ENCODE measurements at places on chromosomes 12 and 14.

DNA sequence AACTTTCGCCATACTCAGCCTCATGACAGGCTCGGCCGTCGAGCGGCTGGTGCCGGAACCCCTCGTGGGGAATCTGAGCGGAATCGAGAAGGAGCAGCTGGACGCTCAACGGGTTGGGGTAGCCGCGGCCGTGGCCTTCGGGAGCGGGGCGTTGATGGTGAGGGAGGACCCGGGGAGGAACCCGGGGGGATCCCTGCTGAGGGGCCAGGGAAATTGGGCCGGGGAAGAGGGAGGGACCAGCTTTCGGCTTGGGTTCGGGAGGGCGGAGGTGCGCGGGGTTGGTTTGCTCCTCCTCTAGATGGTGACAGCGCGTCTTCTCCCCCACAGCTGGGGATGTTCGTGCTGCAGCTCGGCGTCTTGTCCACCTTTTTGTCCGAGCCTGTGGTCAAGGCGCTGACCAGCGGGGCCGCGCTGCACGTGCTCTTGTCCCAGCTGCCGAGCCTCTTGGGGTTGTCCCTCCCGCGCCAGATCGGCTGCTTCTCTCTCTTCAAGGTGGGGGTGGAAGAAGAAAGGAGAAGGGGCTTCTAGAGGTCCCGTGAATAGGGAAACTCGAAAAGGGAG lies 9.8 kb downstream of the ARHGEF25 start:
- DNase-seq = no peak

- no peak for DNase-seq
These were observed 21.8 kb downstream of the VPS37B start for GRCh38 chr12:122874081-122874480.

DNA sequence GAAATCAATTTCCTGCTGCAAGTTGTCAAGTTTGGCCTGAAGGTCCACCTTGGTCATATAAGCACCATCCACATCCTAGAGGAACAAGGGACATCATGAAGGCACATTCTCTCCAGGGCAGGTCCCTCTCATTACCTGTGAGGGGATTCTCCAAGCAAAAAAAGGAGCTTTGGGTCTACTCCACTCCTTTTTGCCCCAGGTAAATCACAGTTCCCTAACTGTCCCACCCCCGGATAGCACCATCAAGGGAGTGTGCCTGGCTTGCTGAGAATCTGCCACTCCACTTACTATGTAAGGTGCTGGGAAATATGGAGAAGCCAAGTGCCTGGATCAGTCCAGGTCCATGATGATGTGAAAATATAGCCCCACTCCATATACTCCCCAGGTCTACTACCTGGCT lies 2.5 kb downstream of the KRT1 start:
- DNase-seq = no peak

DNA sequence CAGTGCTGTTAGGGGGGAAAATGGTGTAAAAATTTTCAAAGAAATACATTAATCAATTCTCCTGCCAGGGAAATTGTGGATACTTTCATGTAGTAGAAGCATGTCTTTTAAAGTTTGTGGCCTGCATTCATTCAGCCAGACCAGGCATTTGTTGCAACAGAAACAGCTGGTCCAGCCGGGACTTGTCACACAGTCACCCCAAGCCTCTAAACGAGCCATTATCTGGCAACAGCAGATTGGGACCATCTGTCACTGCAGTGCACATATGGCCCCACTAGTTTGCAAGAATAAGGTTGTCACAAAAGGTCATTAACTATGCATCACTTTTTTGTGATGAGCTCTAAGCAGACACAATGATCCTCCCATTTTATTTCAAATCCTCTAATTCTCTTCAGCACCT lies 193.9 kb downstream of the PHLDA1 start:
- DNase-seq = peak; percentile 54

DNA sequence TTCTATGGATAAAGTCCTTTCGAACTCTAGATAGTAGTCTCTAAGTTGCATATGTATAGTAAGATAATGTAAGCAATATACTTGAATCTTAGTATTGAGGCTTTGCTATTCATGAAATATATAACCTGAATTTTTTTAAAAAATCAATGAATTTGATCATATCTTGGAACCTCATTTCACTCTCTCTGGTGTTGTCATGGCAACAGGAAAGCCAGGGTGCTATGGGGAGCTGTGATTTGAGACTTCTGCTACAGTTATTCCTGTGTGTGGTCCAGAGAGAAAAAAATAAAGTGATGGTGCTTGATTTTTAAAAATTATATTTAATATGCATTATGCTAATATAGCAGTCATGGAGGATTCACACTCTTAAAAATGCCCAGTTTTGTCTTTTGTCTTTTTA lies 508.0 kb downstream of the SNAPC1 start:
- no peak for DNase-seq

- DNase-seq = no peak
These were observed 4.5 kb downstream of the ALKBH2 start for GRCh38 chr12:109088818-109089217.

DNA sequence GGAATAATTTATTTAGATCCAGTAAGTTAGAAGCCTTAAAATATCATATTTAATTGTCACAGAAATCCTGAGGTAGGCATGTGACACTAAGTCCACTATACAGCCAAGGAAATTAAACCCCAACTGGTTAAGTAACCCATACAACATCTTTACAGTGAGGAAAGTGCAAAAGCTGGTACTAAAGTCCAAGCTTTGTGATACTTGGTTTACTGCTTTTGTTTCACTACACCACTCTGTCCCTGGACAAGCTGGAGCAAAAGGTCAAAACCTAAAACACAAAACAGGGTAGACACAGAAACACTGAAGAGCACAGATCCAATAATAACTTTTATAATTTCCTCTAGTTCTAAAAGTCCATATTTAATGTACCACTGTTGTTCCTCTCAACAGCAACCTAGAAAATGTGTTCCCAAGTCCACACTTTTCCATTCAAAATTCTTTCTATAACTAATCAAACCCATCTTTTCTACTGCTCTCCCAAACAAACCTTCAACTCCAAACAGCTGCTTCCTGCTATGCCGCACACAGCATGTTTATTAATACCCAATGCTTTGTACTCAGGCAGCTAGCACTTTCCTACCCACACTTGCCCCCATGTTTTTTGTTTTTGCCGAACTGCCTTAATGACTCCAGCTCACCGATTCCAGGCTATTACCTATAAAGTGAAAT lies 90.9 kb downstream of the MED13L start:
- DNase-seq = no peak

DNA sequence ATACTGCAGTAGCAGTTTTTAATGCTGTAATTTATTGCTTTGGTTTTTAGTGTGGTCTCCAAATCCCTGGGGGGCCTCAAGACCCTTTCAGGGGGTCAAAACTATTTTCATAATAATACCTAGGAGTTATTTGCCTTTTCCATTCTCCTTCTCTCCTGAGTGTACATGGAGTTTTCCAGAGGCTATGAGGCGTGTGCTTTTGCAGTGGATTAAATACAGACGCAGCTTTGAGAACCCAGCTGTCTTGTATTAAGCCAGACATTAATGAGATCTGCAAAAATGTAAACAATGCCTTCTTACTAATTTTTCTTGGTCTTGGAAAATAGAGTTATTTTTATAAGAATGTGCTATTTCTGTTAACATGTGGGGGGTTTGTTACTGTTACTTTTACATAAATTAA lies 68.6 kb downstream of the SLC25A47 start:
- DNase-seq = no peak

GRCh38 chr14:99961826-99962518 lies 103.2 kb upstream of the EVL start:
- no peak for DNase-seq

DNA sequence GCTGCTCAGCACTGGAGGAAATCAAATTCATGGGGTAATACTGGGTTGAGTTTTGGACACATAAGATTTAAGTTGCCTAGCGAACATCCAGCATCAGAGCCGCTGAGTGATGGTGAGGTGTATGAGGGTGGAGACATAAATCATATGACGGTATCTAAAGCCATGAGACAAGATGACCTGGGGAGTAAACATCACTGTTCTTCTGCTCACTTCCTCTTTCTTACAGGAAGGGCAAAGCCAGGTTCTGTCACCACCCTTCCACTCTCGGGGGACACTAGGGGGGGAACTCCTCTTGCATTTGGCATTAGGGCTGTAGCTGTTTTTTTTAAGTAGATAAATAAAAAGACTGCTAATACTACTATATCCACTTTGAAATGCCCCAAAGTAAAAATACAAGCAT lies 24.0 kb downstream of the PRDM4 start:
- DNase-seq = no peak

- DNase-seq = no peak
These were observed at the start of gene TMEM30B for GRCh38 chr14:61281186-61281947. TMEM30B (minus strand) TSS chr14:61281338; CDS start chr14:61281147, 191 bp downstream.

DNA sequence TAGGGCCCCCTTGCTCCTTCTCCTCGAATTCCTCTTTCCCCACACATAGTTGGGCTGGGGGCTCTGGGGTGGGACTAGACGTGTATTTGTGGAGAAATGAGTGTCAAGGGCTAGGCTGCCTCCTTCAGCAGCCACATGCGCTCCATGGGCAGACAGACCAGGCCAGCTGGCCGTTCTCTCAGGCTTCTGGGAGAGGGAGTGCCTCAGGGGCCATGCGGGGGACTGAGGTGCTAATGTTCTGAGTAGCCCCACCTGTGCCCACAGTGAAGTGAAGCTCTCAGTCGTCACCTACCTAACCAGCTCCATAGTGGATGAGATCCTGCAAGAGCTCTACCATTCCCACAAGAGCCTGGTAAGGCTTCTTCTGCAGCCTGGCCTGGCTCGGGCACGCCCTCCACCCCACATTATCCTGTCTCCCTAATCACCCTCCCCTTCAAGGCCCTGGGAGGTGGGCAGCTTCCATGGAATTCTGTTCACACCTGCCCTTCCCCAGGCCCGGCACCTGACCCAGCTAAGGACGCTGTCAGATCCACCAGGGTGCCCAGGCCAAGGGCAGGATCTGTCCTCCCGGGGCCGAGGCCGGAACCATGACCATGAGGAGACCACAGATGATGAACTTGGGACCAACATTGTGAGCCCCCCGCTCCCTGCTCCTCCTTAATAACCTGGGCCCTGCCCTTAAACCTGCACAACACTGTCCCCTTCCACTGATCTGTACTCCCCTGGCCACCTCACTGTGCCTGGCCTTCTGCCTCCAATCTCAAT lies 9.0 kb upstream of the CPNE6 start:
- DNase-seq = no peak

DNA sequence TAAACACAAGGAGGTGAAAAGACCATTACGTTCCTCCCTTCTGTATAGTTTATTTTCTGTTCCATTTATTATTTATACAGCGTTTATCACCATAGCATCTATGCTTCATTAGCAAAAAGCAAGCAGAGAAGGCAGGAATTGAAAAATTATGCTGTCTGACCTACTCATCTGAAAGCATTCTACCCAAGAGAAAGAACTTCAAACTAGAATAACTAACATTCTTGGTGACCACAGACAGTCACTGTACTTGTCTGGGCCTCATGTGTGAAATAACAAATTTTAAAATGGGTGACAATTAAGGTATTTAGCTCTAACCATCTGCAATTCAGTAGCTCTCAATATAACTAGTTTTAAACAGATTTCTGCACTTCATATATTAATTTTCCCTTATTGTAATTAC lies 29.3 kb upstream of the PDE3A start:
- no peak for DNase-seq

- no peak for DNase-seq
These were observed 9.7 kb downstream of the TDG start for GRCh38 chr12:103975368-103975767.

DNA sequence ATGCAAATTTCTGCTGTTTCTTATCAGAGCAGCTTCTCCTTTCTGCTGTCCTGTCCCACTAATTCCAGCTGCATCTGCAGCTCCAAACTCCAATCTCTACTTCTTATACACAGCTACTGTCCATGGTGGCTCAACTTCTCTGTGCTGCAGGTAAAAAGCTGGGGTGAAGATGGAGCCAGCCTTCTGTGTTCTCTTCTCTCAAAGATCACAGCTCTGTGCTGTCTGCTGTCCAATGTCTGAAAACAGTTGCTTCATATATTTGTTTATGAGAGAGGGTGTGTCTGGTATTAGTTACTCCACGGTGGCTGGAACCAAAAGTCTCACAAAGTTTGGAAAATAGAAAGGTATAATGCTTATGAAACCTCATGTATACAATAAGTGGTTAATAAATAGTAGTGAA lies 445.8 kb upstream of the TBX3 start:
- DNase-seq = no peak

- no peak for DNase-seq
These were observed 72.6 kb downstream of the CHST11 start for GRCh38 chr12:104529130-104529874.

DNA sequence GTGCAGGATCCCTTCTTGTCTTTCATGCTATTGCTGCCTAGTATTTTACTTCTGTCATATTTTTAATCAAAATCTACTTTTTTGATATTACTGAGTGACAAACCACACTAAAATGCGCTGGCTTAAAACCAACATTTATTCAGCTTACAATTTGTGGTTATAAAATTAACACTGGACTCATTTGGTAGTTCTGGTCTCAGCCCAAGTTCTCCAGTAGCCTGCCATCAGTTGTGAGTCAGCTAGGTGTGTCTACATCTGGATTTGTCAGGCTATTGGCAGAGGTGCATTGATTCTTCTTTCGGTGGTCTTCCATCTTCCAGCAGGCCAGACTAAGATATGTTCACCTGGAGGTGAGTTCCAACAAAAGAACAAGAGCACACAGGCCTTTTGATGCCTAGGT lies 765.1 kb upstream of the FBXO33 start:
- DNase-seq = no peak

DNA sequence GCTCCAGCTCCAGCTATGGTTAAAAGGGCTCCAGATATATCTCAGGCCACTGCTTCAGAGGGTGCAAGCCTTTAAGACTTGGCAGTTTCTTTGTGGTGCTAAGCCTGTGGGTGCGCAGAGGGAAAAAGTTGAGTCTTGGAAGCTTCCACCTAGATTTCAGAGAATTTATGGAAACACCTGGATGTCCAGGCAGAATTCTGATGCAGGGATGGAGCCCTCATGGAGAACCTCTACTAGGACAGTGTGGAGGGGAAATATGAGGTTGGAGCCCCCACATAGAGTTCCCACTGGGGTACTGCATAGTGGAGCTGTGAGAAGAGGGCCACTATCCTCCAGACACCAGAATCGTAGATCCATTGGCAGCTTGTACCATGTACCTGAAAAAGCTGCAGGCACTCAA lies 69.9 kb downstream of the SDR9C7 start:
- DNase-seq = no peak

GRCh38 chr14:34324363-34324795 lies 137.7 kb downstream of the SPTSSA start:
- no peak for DNase-seq

- DNase-seq = no peak
These were observed 57.6 kb downstream of the EID3 start for GRCh38 chr12:104360983-104361707.

DNA sequence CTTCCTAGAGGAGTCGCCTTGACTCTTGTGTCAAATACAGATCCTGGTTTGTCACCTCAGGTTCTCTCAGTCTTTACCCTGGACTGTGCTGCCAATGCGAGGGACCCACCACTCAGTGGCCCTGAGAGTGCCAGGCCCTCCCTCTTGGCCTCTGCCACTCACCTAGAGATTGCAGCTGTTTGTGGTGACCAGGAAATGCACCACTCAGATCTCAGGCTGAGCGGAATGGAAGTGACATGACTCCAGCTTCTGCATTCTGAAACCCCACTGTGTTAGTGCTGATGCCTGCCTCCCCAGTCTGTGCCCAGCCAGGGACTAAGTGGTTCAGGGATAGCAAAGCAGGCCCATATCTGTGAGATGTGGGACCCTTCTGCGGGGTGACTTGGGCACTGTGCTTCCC lies 27.8 kb upstream of the NEDD1 start:
- no peak for DNase-seq
